ENCODE measurements at places on chromosomes 4 and X.

GRCh38 chr4:113316879-113317278, 267.4 kb downstream of the ANK2 start:
- no peak for DNase-seq
- H3K4me3 ChIP-seq: no peak overlapping the region
- H3K36me3 ChIP-seq: no peaks in the 10 kb centered on the region
- no peaks in the 10 kb centered on the region for H3K27me3 ChIP-seq
- H3K4me1 ChIP-seq: no peaks in the 10 kb centered on the region

DNA sequence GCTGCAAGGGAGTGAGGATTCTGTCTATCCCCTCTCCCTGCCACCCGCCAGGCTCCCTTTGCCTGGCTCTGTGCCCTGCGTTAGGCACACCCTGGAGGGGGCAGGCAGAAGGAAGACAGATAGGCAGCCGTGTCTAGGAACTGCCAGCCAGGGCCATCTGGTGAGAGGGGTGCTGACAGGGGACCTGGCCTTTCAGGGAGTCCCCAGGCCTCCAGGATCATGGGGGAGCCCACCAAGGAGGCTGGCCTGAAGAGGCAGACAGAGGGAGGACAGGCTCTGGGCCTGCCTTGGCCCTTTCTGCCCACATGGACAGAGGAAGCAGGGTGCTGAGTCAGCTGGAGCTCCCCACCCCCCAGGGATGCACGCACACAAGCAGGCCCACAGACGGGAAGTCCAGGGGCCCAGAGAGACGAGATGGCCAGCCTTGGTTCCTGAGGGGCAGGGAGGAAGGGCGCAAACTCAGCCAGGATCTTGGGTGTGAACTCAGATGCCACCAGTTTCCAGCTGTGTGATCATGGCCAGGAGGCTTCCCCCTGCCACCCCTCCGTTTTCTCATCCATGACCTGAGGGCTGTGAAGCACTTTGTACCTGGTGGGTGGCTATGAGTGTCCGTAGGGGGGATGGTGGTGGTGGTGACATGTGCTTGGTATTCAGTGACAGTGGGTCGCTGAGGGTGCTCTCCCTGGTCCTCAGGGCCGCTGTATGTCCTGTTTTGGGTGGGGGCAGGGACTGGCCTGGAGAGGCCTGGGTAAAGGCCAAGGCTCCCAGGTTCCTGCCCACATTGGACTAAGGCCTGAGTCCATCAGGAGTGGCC, 1.8 kb downstream of the SH3BP2 start:
- no peak for DNase-seq
- H3K4me3 ChIP-seq: peak overlapping the region; percentile 73
- H3K27me3 ChIP-seq: no peaks in the 10 kb centered on the region
- H3K27ac ChIP-seq: peak overlapping the region; percentile 90
- H3K36me3 ChIP-seq: no peaks in the 10 kb centered on the region

GRCh38 chr4:38367642-38368174, 296.3 kb upstream of the KLF3 start:
- no peaks in the 10 kb centered on the region for H3K27me3 ChIP-seq
- no peaks in the 10 kb centered on the region for H3K36me3 ChIP-seq
- no peak overlapping the region for H3K4me3 ChIP-seq
- peaks cover 42% of the 10 kb centered on the region for H3K4me1 ChIP-seq

DNA sequence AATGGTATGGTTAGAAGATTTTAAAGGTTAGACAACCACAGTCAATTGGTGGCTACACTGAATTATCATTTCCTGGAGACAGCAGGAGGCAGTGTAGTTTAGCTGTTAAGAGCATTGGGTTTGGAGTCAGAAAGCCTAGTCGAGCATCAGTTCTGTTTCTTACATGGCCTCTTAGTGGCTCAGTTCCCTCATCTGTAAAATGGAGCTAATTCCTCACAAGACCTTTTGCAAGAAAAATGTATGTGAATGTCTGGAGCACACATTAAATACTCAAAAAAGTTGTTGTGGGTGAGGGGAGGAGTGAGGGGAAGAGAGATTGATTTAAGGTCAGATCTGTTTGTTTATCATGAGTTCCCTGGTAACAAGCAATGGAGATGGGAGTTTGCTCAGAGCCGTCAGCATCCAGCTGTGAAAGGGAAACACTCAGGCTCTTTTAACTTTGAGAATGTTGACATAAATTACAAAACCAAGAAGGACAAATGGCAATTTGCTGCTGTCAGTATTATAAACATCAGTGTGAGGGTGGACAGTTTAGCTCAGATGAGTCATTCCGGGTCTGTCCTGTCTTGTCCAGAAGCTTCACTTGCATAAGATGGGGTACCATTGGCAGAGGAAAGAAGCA, 98.2 kb upstream of the PGRMC2 start:
- H3K27me3 ChIP-seq: no peaks in the 10 kb centered on the region
- H3K4me1 ChIP-seq: peaks cover 71% of the 10 kb centered on the region
- H3K4me3 ChIP-seq: no peak overlapping the region
- no peaks in the 10 kb centered on the region for H3K36me3 ChIP-seq
- no peak for DNase-seq
- peak overlapping the region; percentile 80 for H3K27ac ChIP-seq

DNA sequence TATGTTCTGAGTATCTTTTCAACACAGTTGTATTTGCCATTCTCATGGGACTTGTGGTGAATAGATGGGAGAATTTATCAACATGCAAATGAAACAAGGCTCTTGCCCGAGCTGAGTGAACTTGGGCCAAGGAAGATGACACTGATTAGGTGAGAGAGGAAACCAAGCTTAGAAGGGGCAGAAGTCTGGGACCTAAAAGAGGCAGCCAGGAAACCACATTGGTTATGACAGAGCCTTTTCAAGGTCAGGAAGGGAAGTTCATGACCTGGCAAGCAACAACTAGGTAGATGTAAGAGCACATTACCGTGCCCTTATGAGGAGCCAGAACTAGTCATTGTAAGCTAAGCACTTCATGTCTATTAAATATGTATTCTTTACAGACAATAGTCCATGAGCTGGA, 590.3 kb downstream of the PACRGL start:
- no peaks in the 10 kb centered on the region for H3K27me3 ChIP-seq
- H3K27ac ChIP-seq: no peak overlapping the region
- H3K36me3 ChIP-seq: no peaks in the 10 kb centered on the region
- no peak overlapping the region for H3K4me3 ChIP-seq
- DNase-seq: no peak
- H3K4me1 ChIP-seq: no peaks in the 10 kb centered on the region

GRCh38 chr4:138775890-138776289, 239.7 kb upstream of the NOCT start:
- peak overlapping the region; percentile 26 for H3K27ac ChIP-seq
- no peak overlapping the region for H3K4me3 ChIP-seq
- DNase-seq: no peak
- no peaks in the 10 kb centered on the region for H3K27me3 ChIP-seq
- no peaks in the 10 kb centered on the region for H3K36me3 ChIP-seq
- no peaks in the 10 kb centered on the region for H3K4me1 ChIP-seq

DNA sequence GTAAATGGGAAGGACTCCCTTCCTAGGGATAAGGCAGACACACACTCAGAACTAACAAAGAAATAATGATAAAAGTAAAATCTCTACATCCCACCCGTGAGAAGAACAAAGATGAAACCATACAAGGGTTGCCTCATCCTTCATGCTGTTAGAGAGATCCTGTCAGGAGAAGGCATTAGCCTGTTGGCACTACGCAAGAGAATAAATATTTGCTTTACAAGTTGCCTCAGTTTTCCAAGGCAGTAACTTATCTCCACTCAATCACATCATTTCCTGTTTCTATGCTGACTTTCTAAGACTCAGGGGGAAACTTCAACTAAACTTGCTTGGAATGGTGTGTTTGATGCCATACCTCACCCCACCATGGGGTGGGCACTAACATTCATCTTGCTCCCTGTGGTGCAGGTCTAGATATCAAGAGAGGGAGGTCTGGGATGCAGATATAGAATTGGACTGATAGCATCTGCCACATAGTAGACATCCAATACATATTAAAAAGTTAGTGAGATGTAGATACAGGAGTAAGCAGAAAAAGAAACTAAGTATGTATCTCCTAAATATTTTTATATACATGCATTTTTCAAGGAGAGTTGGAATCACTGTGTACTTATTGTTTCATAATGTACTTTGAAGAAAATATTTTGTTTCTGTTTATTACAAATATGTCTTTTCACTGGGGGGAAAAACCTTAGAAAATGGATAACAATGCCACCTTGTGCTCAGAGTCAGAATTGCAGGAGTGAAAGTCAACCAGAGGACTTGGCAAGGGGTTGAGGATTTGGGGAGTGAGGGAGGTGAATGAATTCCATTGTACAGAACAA, 57.2 kb upstream of the BEX4 start:
- no peak overlapping the region for H3K4me3 ChIP-seq
- no peak overlapping the region for H3K27ac ChIP-seq
- no peak for DNase-seq
- H3K27me3 ChIP-seq: no peaks in the 10 kb centered on the region
- no peaks in the 10 kb centered on the region for H3K4me1 ChIP-seq

DNA sequence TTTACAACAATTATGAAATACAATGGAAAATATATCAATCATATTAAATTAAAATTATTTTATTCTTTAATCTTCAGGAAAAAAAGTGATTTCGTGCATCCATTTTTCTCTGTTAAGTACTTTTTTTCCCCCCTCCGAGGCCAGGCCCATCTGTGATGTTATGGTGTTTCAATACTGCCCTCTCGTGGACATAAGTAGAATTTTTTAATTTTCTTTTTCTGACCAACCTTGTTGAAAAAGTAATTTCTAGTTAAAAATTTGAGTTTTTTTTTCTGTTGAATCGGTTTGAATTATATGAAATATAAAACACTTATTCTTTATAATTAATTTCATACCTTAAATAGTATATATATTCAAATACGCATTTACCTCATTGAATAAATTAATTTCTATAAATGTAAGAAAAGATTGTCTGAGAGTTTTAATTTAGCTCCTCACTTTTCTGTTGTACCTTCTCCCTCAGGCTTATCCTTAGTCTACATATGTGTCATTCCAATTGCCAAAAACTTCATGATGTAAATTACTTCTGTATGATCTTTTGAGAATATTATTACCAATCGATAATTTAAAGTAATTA, 175.8 kb upstream of the TECRL start:
- no peaks in the 10 kb centered on the region for H3K4me1 ChIP-seq
- H3K27ac ChIP-seq: no peak overlapping the region
- H3K27me3 ChIP-seq: no peaks in the 10 kb centered on the region
- H3K4me3 ChIP-seq: no peak overlapping the region
- no peaks in the 10 kb centered on the region for H3K36me3 ChIP-seq

DNA sequence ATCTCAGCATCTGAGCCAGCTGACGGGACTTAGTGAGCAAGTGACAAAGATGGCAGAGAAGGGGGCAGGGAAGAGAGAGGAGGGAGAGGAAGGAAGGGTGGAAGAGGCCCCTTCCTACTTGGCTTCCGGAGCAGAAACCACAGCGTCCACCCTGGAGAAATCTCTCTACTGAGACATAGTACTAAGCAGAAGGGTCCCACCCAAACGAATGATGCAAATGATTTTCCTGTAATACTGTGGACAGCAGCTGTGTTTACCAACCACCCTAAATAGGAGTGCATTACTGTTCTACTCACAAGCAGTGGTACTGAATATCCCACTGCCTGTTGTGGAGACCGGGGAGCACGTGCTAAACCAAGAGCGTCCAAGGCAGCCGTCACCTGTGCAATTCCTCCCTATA, 29.4 kb downstream of the DTHD1 start:
- no peaks in the 10 kb centered on the region for H3K27me3 ChIP-seq
- no peak for DNase-seq
- H3K27ac ChIP-seq: no peak overlapping the region
- no peaks in the 10 kb centered on the region for H3K4me1 ChIP-seq

All from vagina (tissue), 2 donors.